ENCODE measurements at places on chromosomes 2 and 18.

GRCh38 chr18:37871561-37871960 is 306.0 kb upstream of the CELF4 start:
- no peak for DNase-seq

DNA sequence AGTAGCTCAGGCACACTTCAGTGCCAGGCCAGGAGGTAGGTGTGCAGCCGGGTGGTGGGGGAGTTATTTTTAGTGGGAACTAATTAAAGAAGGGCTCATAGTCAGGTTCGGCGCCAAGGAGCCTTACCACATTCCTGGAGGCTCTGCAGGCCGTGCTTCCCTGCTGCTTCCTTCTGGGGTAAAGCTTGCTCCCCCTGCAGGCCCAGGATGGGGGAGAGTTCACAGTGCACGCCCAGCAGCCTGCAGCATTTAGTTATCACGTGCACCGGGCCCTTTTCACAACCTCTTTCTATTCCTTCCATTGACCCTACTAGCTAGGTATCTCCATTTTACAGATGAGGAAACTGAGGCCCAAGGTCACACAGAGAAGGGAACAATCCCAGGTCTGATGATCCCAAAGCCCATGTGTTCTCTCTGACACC is 2.5 kb downstream of the KCNF1 start:
- DNase-seq: no peak

- DNase-seq: peak; percentile 48
These were observed 120.2 kb downstream of the MEIS1 start for GRCh38 chr2:66555091-66555490.

DNA sequence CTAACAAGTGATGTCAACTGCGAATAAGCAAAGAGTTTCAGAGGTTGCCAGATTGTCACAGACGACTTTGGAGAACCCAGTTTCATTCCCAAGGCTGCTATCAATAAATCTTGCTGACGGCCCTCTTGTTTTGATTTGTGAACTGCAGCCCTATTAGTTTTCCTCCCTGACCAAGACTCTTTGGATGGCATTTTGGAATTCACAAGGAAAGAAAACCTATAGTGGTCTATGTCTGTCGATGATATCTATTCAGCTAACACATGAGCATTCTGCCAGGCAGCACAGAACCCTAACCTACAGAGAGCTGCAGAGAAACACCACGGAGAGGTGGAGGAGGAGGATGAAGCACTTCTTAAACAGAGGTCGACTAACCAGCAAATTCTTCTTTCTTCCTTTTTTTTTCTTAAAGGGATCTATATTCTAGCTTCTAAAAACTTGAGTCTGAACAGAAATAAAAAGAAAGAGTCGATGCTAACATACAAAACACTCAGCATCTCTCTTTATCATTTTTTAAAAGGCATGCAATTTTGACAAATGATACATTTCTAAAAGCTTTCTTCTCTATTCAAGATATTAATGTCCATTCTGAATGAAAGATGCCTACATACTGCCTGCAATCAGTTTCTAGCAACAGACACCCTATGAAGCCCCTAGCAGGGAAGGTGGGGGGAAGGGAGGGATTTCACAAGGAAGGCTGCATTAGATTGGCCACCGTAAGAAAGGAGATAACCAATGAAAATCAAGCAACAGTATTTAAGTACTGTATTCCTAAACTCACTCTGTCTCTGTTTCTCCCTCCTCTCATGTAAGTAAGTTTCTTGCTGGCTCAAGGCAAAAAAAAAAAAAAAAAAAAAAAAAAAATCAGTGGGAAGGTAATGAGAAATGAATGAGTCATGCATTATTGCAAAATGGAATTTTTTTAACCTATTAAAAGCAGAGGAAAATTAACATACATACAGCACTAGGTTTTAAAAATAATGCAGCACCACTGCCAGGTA is 83.0 kb upstream of the CHRNA1 start:
- DNase-seq: peak; percentile 96

DNA sequence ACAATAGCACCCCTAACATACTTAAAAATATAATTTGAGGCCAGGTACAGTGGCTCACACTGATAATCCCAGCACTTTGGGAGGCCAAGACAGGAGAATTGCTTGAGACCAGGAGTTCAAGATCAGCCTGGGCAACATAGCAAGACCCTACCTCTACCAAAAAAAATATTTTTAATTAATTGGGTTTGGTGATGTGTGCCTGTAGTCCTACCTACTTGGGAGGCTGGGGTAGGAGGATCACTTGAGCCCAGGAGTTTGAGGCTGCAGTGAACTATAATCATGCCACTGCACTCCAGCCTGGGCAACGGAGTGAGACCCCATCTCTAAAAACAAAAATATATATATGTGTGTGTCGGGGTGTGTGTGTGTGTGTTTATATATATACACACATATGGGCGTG is 91.3 kb downstream of the MEMO1 start:
- DNase-seq: no peak

Measured in AG10803 (cell line).